ENCODE measurements at places on chromosomes 3 and 15.

DNA sequence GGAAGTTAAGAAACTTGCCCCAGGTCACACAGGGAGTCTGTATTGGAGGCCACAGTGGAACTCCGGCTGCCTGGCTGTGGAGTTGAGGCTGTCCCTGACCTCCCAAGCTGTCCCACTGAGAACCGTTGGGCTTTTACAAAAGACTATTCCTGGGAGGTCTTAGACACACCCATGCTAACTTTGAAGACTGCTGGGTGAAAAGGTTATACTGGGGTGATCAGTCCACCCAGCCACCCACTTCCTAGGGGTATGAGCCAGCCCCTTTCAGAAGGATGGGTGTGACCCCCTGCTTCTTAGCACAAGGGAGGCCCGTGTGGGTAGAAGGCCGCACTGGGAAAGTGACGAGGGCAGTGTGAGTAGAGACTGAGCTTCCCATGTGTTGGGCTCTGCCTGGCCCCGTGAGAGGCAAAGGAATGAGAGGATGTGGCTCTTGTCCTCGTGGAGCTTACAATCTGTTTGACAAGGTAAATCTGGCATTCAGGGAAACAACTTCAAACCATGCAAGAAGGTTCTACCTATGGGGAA is 19.0 kb downstream of the MRAS start:
- DNase-seq: no peak

GRCh38 chr15:85630311-85630710 is 164.4 kb downstream of the KLHL25 start:
- DNase-seq: no peak

DNA sequence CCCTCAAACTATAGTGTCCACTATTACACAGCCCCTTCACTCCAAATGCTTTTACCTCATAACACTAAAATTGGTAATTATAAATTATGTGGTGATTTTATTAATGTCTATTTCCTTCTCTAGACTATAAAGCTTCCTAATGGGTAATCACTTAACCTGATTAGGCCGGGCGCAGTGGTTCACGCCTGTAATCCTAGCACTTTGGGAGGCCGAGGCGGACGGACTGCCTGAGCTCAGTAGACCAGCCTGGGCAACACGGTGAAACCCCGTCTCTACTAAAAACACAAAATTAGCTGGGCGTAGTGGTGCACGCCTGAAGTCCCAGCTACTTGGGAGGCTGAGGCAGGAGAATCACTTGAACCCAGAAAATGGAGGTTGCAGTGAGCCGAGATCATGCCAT is 71.3 kb upstream of the PYGO1 start:
- no peak for DNase-seq

DNA sequence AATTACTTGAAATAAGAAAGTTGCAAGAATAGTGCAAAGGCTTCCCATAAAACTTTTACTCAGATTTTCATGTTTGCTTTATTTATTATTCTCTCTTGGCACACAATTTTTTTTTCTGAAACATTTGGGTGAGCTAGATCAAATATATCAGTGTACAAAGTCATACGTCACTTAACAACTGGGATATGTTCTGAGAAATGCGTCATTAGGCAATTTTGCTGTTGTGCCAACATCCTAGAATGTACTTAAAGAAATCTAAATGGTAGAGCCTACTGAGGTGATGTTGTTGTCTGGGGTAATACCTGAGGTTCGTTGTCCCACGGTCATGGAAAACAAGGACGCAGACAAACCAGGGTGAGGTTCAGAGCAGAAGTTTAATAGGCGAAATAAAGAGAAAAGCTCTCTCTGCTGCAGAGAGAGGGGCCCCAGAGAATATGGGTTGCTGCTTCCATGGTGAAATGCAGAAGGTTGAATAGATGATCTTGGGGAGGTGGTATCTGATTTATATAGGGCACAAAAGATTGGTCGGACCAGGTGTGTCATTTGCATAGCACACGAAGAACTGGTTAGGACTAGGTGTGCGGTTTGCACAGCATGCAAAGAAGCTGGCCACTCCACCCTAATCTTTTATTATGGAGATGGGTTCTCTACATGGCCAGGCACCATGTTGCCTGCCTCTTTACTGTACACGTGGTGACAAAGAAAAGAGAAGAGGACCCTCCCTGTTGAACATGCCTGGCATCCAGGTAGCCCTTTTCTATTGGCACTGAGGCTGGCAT is 8.8 kb upstream of the GRAMD1C start:
- peak; percentile 19 for DNase-seq

GRCh38 chr15:41860049-41860828 is 21.6 kb downstream of the PLA2G4B start:
- no peak for DNase-seq

DNA sequence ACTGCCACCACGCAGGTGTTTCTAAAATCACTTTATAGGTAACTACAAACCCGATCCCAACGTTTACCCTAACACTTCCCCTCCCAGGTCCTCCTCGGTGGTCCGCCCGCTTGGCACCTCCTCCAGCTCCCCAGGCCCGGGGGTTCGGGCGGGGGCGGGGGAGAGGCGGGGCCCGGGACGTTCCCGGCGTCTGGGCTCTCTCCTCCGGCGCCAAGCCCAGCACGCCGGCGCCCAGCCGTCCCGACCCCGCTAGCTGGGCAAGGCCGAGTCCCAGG is 562 bp downstream of the CGGBP1 start:
- no peak for DNase-seq

GRCh38 chr3:46882377-46883053 is 5.0 kb downstream of the PTH1R start:
- peak; percentile 26 for DNase-seq

- no peak for DNase-seq
Observed at GRCh38 chr15:69860321-69860720, 237.4 kb downstream of the TLE3 start.

GRCh38 chr3:122496508-122496907 is 18.2 kb downstream of the KPNA1 start:
- DNase-seq: no peak

DNA sequence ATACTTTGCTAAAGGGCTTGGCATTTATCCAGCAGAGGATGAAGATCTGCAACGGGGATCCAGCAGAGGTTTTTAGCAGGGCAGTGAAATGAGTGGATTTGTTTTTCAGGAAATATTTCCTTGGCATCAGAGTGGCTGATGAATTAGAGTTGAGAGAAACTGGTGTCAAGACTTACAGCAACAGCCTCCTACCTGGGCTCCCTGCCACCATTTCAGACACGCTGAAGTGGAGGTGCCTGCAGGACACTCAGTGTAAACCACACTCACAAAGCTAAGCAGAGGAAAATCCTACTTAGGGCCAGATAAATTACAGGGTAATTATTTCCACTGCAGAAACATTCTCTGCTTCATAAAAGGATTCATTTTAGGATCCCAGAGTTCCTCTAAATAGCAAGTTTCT is 519.7 kb downstream of the FGF12 start:
- DNase-seq: peak; percentile 13

DNA sequence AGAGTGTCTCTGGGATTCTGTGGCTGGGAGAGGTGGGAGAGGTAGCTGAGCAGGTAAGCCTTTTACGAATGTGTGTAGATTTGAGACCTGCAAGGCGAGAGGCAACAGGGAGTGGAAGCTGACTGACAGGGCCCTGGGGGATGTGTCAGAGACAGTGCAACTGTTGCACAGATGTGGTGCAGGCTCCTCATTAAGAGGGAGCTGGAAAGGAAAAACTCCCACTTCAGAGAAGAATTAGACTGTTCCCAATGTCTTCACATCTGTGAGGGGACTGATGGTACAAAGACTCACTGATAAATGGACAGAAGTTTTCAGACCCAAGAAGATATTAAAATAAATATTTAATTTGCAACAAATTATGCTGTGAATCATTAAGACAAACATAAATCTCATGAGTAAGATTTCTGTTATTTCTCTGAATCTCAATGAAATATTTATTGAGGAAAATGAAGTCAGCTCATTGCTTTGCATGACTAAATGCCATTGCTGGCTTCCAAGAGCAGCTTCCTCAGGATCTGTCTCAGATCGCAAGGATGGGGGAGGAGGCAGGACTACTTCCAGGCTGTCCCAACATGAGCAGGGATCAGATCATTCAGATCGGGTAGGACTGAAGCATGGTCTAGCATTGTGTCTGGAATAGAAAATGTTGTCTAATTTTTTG is 127.3 kb upstream of the ROPN1 start:
- DNase-seq: no peak

DNA sequence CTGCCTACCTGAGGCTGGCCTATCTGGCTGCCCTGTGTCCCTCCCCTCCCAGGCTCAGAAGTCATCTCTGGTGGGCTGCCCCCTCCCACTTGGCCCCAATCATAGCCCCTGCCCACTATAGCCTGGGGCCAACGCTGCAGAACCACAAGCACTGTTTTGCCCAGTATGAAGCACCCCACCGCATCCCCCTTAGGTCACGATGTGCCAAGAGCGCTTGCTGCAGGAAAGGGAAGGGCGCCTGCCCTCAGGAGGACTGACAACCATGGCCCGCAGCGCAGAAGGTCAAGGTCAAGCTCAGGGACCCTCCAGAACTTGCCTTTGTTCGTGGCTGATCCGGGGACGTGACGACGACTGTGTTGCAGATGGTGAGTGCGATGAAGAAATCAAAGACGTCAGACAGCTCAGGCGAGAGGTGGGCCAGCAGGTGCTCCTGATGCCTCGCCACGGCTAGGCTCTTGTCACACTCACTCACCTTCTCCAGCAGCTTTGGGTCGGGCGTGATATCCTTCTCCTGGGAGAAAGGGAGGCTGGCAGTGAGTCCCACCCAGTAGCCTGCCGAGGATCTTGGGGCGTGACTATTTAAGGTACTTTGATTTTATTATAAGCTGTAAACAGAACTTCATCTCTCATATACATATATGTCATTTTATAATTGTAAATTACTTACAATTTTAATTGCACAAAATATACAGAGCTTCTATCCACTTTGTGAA is 146.6 kb downstream of the ATP10A start:
- no peak for DNase-seq

GRCh38 chr3:48716508-48716981 is 476 bp downstream of the IP6K2 start:
- peak; percentile 29 for DNase-seq

DNA sequence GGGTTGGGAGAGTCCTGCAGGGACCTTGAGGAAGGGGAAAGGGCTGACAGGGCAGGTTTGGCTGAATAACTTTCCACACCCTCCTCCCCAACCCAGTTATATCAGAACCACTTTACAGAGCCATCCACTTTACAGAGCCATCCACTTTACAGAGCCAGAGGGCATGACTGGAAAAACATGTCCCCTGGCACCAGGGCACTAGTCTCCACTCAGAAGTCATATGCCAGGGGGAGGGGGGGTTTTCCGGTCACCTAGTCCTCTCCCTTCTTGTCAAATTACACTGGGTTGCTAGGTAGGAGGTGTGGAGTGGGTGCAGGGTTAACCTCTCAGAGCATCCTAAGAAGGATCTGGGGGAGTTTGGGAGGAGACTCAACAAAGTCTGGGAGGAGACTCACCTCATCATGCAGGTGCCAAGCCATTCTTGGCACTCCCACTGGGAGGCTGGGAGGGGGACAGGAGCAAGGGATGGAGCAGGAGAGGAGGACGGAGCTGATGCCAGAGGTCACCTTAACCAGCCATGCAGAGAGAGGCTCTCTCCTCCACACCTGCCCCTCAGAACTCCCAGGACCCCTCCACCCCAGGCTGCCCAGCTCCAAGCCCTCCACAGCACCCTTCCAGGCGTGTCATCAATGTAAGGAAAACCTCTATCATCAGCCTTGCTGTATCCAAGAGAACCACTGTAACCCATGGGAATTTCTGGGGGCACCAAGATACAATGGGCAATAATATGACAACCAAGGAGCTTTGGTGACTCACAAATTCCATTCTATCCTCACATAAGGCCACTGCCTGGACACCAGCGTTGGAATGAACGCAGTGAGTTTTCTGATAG is 1.7 kb downstream of the LRRC2 start:
- DNase-seq: no peak

DNA sequence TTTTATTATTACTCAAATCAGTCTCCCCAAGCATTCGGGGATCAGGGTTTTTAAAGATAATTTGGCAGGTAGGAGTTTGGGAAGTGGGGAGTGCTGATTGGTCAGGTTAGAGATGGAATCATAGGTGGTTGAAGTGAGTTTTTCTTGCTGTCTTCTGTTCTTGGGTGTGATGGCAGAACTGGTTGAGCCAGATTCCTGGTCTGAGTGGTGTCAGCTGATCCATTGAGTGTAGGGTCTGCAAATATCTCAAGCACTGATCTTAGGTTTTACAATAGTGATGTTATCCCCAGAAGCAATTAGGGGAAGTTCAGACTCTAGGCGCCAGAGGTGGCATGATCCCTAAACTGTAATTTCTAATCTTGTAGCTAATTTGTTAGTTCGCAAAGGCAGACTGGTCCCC is 20.6 kb upstream of the TRANK1 start:
- no peak for DNase-seq

- no peak for DNase-seq
Observed at GRCh38 chr15:70566047-70566835, 197.1 kb downstream of the UACA start.

- DNase-seq: no peak
Observed at GRCh38 chr3:184864000-184864399, 52.0 kb downstream of the VPS8 start.

- no peak for DNase-seq
Observed at GRCh38 chr15:94386351-94386750, 155.0 kb downstream of the MCTP2 start.

DNA sequence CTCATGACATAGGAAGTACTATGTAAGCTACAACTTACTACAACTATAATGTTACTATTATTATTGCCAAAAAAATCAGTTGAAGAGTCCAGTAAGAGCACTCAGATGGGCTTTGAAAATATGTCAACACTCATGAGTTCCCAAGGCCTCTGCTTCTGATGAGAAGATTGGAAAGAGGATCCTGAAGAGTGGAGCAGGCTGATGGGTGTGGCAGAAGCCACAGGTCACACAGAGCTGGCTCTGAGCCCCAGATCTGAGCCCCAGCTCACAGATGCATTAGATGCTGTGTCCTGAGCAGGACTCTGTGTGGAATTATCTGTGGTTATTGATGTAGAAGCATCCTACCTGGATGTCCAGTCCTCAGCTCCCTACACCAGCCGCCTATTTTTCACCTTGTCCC is 65.6 kb downstream of the SPSB4 start:
- no peak for DNase-seq

DNA sequence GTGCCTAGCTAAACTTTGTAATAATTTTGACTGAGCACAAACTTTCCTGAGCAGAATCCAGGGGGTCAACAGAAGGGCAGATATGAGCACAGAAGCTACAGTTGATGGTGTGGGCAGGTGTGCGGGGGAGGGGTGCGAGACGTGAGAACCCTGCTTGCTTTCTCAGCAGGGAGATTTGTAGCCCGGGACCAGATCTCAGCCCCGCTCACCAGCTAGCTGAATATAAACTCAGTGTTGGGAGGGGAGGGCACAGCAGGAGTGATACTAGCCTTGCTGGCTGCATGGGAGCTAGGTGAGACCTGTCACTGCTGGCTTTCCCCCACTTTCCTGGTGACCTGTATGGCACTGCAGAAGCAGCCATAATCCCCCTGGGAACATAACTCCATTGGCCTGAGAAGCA is 83.4 kb downstream of the CLDN1 start:
- DNase-seq: peak; percentile 56

DNA sequence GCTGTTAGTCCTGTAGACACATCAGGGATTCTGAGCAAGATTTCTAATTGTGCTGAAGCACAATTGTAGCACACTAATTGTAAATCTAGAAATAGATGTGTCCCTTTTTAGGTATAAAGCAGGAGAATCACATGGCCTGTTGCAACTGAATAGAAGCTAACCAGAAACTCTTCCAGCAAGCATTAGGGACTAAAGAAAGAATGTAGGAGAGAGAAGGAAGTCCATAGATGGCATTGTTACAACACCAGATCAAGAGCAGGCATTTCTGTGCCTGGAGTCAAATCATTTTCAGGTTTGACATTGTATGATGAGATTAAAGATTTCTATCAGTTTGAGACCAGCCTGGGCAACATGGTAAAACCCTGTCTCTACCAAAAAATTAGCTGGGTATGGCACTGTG is 27.4 kb downstream of the CALML4 start:
- no peak for DNase-seq

GRCh38 chr3:148289159-148289558 is 408.5 kb upstream of the AGTR1 start:
- DNase-seq: no peak

Data from NCI-H146 (cell line).